ENCODE measurements at places on chromosomes 6 and 20.
A peak's percentile ranks its signal among the peaks of the same experiment; 100 is the strongest.

- peak; percentile 25 for DNase-seq
Observed at GRCh38 chr20:1830240-1830639, 65.0 kb upstream of the SIRPA start.

- DNase-seq, result peak; percentile 74
Observed at GRCh38 chr20:21096321-21097043, 9.7 kb downstream of the LINC00237 start.

- no peak for DNase-seq
Observed at GRCh38 chr20:40991181-40991889, 37.3 kb upstream of the TOP1 start.

DNA sequence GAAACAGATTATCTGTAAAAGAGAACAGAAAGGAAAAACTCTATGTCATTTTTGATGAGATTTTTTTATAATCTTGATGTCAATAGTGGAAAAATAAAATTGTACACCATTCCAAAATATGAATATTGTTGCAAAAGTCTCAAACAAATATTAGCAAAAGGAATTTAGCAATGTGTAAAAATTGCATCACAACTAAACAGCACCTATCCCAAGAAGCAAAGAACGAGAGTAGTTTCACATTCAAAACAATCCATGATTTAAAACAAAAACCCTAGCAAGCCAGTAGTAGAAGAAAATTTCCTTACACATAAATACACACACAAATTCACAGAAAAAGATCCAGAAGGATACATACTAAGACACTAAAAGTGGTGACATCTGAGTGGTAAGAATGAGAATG lies 38.4 kb downstream of the LCA5 start:
- DNase-seq, result no peak

- DNase-seq, result no peak
Observed at GRCh38 chr20:50594591-50595432, 84.6 kb downstream of the PTPN1 start.

- DNase-seq, result no peak
Observed at GRCh38 chr6:127813699-127814027, 87.2 kb downstream of the THEMIS start.

DNA sequence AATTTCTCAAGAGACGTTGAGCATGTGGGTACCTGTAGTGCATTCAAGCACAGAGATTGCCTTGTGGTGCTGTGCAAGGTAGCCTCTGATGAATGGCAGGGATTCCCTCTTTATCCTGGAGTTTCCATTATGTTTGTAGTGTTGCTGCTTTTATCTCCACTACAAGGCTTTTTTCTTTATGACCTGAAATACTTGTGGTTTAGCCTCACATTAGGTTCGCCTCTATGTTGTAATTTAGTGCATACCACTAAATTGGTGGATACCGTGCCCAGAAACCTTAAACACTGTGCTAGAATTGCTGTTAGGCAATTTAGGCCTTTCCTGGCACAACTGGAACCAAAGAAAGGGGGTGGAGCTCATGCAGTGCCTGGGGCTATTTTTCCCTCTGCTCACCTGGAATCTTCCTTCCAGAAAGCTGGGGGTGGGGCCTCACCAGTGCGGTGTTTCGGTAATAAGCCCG lies 76.8 kb downstream of the NCOA7 start:
- no peak for DNase-seq

GRCh38 chr6:31058128-31058894 lies 48.0 kb downstream of the MUC22 start:
- DNase-seq, result peak; percentile 29

DNA sequence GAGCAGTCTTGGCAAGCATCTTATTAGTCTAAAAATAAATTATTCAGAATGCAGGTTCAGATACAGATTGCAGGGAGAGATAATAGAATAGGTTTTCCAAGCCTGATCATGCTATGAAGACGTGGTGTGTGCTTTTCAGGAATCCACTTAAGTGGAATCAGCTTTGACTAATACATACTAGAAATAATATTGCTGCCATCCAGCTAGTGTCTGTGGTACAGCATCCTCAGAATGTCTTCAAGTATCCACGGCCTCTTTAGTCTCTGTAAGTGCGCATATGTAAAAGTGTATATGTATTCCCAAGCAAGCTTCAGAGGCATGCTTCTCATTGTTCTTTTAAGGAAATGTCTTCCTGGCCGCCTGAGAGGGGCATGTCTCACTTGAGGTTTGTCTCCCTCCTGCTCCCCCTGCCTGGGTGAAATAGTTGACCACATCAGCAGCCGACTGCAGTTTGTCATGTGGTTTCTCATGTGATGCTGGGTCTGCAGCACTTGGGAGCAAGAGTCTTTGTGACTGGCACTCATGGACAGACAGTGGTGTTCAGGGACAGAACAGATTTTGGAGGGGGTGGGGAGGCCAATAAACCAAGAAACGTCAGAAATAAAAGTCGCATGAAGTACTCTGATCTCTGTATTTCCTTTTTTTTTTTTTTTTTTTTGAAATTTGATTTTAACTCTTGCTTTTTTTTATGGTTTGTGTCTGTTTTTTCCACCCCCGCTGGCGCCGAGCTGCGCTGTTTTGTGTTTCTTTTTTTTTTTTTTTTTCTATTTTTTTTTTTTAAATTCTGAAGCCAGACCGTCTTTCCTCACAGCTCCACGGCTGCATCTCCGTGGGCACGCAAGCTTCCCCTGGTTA lies 150.8 kb downstream of the PRL start:
- peak; percentile 95 for DNase-seq

DNA sequence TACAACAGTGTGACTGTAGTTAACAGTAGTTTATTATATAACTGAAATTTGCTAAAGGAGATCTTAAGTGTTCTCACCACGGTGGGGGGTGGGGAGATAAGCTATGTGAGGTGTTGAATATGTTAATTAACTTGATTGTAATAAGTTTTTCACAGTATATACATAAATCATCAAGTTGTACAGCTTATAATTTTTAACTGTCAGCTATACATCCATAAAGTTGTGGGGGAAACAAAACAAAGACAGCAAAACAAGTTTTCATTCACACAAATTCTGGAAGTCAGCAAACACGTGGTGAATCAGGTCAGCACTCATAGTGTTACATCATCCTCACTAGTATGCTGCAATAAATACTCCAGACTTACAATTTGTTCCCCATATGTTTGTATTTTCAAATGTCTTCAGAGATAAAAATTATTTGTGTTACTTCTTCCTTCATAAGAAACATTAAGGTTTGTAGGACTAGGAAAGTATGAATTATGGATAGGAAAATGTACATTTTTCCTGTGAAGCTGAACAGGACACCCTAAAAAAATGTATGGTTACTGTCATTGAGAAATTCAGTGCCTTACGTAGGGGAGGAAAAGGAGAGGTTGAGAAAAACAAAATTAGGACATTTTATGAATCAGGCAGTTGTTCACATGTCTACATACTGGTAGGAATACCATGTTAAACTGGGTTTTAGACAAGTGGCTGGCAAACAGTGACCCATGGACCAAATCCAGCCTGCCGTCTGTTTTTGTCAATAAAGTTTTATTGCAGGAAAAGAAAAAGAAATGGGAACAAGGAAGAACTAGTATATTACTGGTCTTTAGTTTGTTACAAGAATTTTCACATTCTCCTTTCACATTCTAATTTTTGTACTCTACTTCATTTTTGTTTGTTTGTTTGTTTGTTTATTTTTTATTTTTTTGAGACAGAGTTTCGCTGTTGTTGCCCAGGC lies 6.0 kb downstream of the SUMO4 start:
- no peak for DNase-seq

DNA sequence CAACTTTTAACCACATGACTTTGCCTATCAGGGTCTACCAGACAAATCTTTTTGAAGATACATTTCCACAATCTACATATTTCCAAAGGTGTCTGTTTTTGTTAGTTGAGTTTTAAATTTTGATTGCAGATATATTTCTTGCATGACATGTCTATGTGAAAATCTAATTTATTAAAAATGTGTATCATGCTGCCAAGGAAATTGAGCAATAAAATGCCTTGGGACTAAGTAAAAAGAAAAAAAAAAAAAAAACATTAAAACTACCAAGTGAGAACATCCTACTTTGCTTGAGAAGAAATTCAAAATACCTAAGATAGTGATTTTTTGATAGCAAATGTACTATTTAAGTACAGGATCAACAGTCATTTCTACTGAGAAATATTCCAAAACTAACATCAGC lies 17.7 kb downstream of the SLC17A5 start:
- DNase-seq, result no peak

- no peak for DNase-seq
Observed at GRCh38 chr20:5770231-5770986, 20.2 kb downstream of the SHLD1 start.

DNA sequence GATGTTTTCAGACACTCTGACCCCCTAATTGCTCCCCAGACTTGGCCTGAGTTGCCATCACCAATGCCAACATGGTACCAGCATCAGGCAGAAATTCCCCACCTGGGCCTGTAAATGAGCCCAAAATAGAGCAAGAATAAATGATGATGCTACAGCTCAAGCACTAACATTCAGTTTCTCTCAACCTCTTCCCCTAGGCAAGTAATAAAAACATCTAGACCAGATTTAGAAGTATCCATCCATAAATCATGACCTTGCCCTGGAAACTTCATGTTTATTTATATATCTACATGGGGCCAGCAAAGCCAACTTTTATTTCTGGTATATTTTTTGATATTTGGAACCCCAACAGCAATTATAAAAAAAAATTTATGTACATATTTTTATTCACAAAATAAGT lies 221.4 kb upstream of the PLN start:
- DNase-seq, result no peak

GRCh38 chr6:107620732-107621131 lies 130.8 kb downstream of the SOBP start:
- DNase-seq, result no peak

- no peak for DNase-seq
Observed at GRCh38 chr6:137254966-137255365, 35.8 kb upstream of the IFNGR1 start.

DNA sequence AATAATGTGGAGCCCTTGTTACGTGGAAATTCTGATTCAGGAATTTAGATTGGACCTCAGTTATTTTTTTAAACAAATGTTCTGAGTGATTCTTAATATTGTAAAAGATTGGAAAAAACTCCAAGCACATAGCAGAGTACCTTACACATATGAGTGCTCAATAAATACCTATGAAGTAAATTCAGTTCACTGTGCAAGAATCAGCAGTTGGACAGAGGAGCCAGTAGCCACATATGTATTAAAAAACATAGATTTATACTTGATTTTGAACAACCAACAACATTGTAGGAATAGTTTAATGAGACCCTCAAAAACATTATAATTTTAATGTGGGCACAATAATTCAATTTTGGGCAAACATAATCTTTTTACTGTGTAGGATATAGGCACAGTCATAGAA lies 109.3 kb upstream of the B3GAT2 start:
- DNase-seq, result no peak

DNA sequence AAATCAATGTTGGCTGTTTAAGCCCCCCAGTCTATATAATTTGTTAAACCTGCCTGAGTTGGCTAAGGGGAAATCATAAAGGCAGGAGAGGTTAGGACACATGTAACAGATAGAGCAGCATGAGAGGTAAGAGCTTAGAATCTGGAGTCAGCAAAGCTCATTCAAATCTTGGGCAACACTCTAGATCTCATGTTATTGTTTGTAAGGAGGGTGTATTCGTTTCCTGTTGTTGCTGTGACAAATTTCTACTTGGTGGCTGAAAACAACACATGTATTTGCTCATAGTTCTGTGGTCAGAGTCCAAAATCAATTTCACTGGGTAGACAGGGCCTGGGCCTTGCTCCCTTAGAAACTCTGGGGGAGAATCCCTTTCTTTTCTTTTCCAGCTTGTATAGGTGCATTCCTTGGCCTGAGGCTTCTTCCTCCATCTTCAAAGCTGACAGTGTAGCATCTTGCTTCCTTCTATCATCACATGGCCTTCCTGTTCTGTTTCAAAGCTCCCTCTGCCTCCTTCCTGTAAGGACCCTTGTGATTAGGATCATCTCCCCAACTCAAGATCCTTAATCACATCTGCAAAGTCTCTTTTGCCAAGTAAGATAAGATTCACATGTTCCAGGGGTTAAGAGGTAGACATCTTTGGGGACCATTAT lies 4.4 kb downstream of the LY86 start:
- no peak for DNase-seq

GRCh38 chr6:12572896-12573827 lies 143.4 kb upstream of the PHACTR1 start:
- DNase-seq, result no peak

DNA sequence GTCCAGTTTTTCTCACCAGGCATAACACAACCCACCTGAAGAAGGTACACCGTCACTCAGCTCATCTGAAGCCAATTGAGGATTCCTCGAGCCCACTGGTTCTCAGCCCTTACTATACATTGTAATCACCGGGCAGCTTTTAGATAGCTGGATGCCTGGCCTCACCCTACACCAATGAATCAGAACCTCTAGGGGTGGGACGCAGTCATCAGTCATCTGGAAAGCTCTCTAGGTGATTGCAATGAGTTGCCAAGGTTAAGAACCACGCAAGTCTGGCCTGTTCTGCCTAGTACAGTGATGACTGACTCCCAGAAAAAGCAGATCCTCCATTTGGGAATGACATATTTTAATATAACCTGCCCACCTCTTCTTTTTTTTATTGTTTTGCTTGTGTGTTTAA lies 41.1 kb downstream of the MC3R start:
- DNase-seq, result no peak

- no peak for DNase-seq
Observed at GRCh38 chr6:43910638-43911353, 140.8 kb downstream of the VEGFA start.

DNA sequence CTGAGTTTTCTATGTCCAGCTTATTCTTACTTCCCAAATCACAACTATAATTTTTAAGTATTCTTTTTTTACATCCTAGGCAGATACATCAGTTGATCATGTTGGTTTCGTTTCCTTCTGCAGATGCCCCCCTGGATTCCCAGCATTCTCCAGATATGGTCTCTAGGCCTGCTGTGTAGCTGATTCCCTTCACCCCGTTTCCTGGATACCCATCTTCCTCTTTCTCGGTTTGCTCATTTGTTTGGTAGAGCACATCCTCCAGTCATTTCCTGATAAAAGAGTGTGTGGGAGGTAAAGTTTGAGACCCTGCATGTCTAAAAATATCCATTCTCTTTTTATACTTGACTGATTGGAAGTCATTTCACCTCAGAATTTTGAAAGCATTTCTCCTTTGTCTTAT lies 66.4 kb downstream of the ANKS1A start:
- no peak for DNase-seq

Data from brain (organoid and tissue), 16 donors.